ENCODE measurements at places on chromosomes 12 and 14.

- no peaks in the 10 kb centered on the region for H3K36me3 ChIP-seq
- no peaks in the 10 kb centered on the region for H3K4me1 ChIP-seq
- no peak for DNase-seq
Observed at GRCh38 chr12:113719911-113720591, 246.1 kb downstream of the RBM19 start.

- H3K36me3 ChIP-seq, result peaks cover 29% of the 10 kb centered on the region
- peaks cover 47% of the 10 kb centered on the region for H3K4me1 ChIP-seq
- no peaks in the 10 kb centered on the region for H3K27me3 ChIP-seq
- peak overlapping the region; percentile 44 for H3K27ac ChIP-seq
- no peak for DNase-seq
Observed at GRCh38 chr12:57278465-57279381, 27.7 kb upstream of the STAC3 start.

- H3K36me3 ChIP-seq, result peaks cover 24% of the 10 kb centered on the region
- no peak for DNase-seq
- H3K27ac ChIP-seq, result no peak overlapping the region
- H3K4me3 ChIP-seq, result no peak overlapping the region
Observed at GRCh38 chr12:47124451-47124850, 44.7 kb upstream of the AMIGO2 start.

- peak; percentile 51 for DNase-seq
- H3K4me1 ChIP-seq, result peaks cover 17% of the 10 kb centered on the region
- peaks cover 18% of the 10 kb centered on the region for H3K36me3 ChIP-seq
Observed at GRCh38 chr14:105375635-105376057, 22.7 kb upstream of the TEX22 start.

- H3K27ac ChIP-seq, result no peak overlapping the region
- peaks cover 37% of the 10 kb centered on the region for H3K4me1 ChIP-seq
Observed at GRCh38 chr12:108720757-108721514, 10.4 kb downstream of the CORO1C start.

DNA sequence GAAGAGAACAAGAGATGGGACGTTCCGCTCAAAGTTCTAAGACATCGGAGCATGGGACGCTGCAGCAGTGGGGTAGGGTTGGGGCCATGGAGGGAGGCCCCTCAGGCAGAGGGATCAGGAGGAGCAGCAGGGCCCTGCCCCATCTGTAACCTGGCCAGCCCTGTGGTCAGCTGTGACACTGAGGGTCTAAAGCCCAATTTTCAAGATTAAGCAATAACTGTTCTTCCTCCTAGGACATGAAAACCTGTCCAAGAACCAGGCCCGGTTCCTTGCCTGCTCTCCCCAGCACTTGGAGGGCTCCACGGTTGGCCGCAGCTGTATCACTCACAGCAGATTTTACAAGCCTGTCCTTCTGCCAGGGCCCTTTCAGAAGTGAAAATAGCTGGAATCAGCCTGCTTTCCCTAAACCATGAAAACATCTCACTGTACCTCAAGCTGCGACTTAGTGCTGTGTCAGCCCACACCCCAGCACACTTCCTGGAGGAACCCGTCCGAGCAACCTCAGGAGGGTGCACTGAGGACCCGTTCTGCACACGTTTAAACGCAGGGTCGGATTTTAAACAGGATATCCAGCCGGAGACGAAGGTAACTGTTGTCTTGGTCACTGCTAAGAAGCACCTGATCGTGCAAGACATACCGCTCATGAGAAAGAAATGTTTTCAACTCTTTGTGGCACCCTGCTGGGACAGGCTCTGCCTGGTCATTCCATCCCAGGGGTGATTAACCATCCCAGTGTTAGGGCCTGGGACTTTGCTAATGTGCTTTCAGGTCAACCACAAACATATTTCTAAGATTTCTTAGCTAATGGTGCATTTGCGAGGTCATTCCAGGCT, 201.9 kb upstream of the DIO3 start:
- peaks cover 50% of the 10 kb centered on the region for H3K4me1 ChIP-seq
- peaks cover 9% of the 10 kb centered on the region for H3K36me3 ChIP-seq
- no peak overlapping the region for H3K4me3 ChIP-seq
- no peak for DNase-seq
- peaks cover 11% of the 10 kb centered on the region for H3K27me3 ChIP-seq
- H3K27ac ChIP-seq, result no peak overlapping the region

- no peak overlapping the region for H3K4me3 ChIP-seq
- no peaks in the 10 kb centered on the region for H3K4me1 ChIP-seq
- H3K27ac ChIP-seq, result no peak overlapping the region
- no peak for DNase-seq
- no peaks in the 10 kb centered on the region for H3K36me3 ChIP-seq
Observed at GRCh38 chr12:98968896-98969295, 323.8 kb downstream of the APAF1 start.

- DNase-seq, result no peak
- no peak overlapping the region for H3K27ac ChIP-seq
- H3K4me3 ChIP-seq, result no peak overlapping the region
- no peaks in the 10 kb centered on the region for H3K4me1 ChIP-seq
- H3K27me3 ChIP-seq, result peaks cover 4% of the 10 kb centered on the region
- no peaks in the 10 kb centered on the region for H3K36me3 ChIP-seq
Observed at GRCh38 chr14:32925439-32925838, 13.2 kb upstream of the NPAS3 start.

- no peaks in the 10 kb centered on the region for H3K27me3 ChIP-seq
- H3K27ac ChIP-seq, result no peak overlapping the region
- no peak overlapping the region for H3K4me3 ChIP-seq
- peaks cover 6% of the 10 kb centered on the region for H3K4me1 ChIP-seq
- no peaks in the 10 kb centered on the region for H3K36me3 ChIP-seq
Observed at GRCh38 chr12:120971299-120972180, 6.8 kb upstream of the HNF1A start.

GRCh38 chr12:95802482-95803270, 12.1 kb upstream of the NTN4 start:
- no peaks in the 10 kb centered on the region for H3K36me3 ChIP-seq
- no peak overlapping the region for H3K4me3 ChIP-seq
- H3K27me3 ChIP-seq, result peaks cover 5% of the 10 kb centered on the region
- H3K27ac ChIP-seq, result no peak overlapping the region
- H3K4me1 ChIP-seq, result no peaks in the 10 kb centered on the region

DNA sequence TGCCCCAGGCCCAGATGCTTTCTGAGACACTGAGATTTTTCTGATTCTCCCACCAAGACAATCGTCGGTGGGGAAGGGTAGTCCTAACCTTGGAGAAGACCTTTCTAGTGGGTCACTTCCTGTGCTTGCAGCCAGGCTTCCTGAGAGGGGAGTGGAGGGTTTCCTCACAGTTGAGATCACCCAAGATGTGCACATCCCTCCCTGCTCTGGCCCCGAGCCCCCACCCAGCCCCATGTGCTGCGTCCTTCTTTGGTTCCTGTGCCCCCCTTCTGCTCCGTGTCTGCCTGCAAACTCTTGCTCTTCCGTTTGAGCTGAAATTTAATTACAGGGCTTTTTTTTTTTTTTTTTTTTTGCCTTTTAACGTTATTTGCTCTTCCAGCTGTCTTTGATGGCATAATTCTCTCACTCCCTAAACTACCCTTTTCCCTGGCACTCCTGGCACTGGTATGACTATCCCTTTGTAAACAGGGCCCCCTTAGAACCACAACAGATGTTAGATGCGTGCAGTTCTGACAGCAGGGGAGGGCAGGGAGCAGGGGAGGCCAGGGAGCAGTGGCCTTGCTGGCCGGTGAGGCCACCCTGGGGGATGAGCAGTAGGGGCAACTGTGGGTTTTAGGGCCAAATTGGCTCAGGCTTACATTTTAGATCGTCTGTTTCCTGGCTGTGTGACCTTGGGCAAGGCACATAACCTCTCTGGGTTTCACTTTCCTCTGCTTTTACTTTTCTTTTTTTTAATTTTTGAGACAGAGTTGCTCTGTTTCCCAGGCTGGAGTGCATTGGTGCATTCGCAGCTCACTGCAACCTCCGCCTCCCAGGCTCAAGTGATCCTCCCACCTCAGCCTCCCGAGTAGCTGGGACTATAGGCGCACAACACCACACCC, 144.5 kb downstream of the PHETA1 start:
- no peaks in the 10 kb centered on the region for H3K36me3 ChIP-seq
- peaks cover 17% of the 10 kb centered on the region for H3K27me3 ChIP-seq
- H3K4me3 ChIP-seq, result no peak overlapping the region
- no peaks in the 10 kb centered on the region for H3K4me1 ChIP-seq
- no peak for DNase-seq

DNA sequence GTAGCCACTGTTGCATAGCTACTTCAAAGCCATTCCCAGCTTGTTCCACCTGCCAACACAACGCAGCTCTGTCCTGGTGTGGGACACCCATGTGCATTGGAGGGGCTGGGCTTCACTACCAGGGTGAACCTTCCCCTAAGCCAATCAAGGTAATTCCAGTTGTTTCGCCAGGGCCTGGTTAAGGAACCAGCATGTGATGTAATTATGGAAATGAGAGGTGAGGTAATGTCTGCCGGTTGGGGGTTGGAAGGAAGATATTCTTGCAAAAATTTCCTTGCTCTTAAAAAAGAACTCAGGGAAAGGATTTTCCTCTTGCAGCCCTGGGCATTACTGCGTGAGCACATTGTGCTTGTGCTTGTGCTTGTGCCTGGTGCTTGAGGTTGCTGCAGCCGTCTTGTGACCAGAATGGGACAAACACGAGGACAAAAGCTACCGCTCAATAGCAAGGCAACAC, 14.9 kb downstream of the TUBA1C start:
- DNase-seq, result no peak
- H3K36me3 ChIP-seq, result peaks cover 1% of the 10 kb centered on the region
- peaks cover 10% of the 10 kb centered on the region for H3K27me3 ChIP-seq

GRCh38 chr14:94097091-94097490, 13.4 kb upstream of the IFI27 start:
- no peaks in the 10 kb centered on the region for H3K27me3 ChIP-seq
- peaks cover 16% of the 10 kb centered on the region for H3K36me3 ChIP-seq
- H3K27ac ChIP-seq, result no peak overlapping the region
- H3K4me3 ChIP-seq, result no peak overlapping the region
- no peak for DNase-seq

- peak overlapping the region; percentile 74 for H3K4me3 ChIP-seq
- peak overlapping the region; percentile 37 for H3K27ac ChIP-seq
- DNase-seq, result no peak
- H3K27me3 ChIP-seq, result no peaks in the 10 kb centered on the region
Observed at GRCh38 chr12:51008329-51009055, 17.7 kb downstream of the SLC11A2 start.

DNA sequence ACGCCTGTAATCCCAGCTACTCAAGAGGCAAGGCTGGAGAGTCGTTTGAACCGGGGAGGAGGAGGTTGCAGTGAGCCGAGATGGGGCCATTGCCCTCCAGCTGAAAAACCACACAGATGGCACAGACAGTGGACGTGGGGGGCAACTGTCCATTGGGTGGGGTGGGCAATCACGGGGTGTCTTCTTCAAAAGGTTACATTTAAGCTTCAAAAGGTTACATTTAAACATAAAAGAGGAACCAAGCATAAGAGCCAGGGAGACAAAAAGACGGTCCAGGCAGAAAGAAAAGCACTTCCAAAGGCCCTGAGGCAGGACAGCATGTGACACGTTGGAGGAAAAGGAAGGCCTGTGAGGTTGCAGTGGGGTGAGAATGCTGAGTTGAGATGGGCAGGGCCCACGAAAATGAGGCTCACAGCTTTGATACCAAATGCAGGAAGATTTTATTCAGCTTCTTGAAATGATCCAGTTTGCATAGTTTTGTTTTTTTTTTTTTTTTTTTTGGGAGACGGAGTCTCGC, 10.7 kb downstream of the SCARB1 start:
- no peak overlapping the region for H3K4me3 ChIP-seq
- no peak for DNase-seq
- peaks cover 60% of the 10 kb centered on the region for H3K4me1 ChIP-seq
- H3K27me3 ChIP-seq, result no peaks in the 10 kb centered on the region

DNA sequence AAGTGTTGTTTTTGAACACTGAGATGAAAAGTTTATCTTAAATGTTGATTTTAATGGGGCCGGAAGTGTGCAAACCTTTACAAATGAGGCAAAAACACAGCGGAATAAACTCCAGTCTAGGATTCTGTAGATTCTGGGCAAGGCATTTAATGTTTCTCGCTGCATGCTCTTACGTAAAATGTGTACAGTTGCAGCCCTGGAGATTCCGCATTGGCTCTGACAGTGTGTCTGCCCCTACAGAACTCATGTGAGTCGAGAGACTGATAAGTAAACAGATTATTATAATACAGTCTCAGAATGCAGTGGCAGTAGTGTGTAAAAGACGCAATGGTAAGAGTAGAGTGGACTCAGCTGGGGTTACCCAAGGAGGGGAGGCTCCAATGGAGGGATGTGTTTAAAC, 33.6 kb downstream of the LRRK2 start:
- no peak for DNase-seq
- peaks cover 22% of the 10 kb centered on the region for H3K36me3 ChIP-seq
- no peaks in the 10 kb centered on the region for H3K27me3 ChIP-seq
- H3K27ac ChIP-seq, result no peak overlapping the region

GRCh38 chr14:95264271-95264973, 55.3 kb downstream of the CLMN start:
- H3K4me3 ChIP-seq, result no peak overlapping the region
- H3K27ac ChIP-seq, result peak overlapping the region; percentile 72
- H3K27me3 ChIP-seq, result no peaks in the 10 kb centered on the region
- DNase-seq, result no peak
